Nephron progenitor cell (in vitro differentiated cells): ENCODE measurements at places on chromosomes 11 and 22.

GRCh38 chr11:128961645-128962044 lies 19.0 kb upstream of the TP53AIP1 start:
- peaks cover 7% of the 10 kb centered on the region for H3K27me3 ChIP-seq
- no peaks in the 10 kb centered on the region for H3K36me3 ChIP-seq
- peaks cover 16% of the 10 kb centered on the region for H3K4me1 ChIP-seq
- no peak overlapping the region for H3K27ac ChIP-seq
- DNase-seq, result no peak

DNA sequence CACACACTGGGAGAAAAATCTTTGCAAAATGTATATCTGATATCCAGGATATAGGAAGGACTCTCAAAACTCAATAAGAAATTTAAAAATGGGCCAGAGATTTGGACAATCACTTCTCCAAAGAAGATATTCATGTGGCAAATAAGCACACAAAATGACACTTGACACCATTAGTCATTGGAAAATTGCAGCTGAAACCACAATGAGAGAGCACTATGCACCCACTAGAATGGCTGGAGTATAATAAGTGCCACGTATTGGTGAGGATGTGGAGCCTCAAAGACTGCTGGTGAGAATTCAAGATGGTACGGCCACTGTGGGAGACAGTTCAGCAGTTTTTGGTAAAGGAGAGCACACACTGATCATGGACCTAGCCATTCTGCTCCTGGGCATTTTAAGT lies 12.8 kb upstream of the OSBPL5 start:
- H3K27ac ChIP-seq, result no peak overlapping the region
- peaks cover 10% of the 10 kb centered on the region for H3K27me3 ChIP-seq
- H3K36me3 ChIP-seq, result no peaks in the 10 kb centered on the region
- no peaks in the 10 kb centered on the region for H3K4me1 ChIP-seq

DNA sequence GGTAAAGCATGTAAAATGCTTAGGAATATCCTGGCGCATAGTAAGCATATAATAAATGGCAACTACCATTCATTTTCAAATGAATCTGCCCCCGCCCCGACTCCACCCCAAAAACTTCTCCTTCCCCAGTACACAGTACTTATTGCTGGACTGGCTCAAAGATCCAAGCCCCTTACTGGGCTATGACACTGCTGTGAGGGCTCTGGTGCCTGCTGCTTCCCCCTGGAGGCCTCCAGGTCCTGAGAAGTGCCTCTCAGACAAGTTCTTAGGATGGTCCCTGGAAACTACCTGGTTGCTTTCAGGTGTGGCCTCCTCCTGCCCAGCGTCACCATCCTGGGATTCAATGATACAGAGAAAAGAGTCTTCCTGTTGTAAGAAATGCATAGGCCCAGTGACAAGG lies 190.6 kb upstream of the NTM start:
- H3K4me3 ChIP-seq, result no peak overlapping the region
- DNase-seq, result no peak
- no peak overlapping the region for H3K27ac ChIP-seq
- H3K4me1 ChIP-seq, result peaks cover 6% of the 10 kb centered on the region
- H3K27me3 ChIP-seq, result peaks cover 12% of the 10 kb centered on the region

- peaks cover 43% of the 10 kb centered on the region for H3K27me3 ChIP-seq
- H3K27ac ChIP-seq, result peak overlapping the region; percentile 32
- no peak overlapping the region for H3K4me3 ChIP-seq
- no peak for DNase-seq
- H3K4me1 ChIP-seq, result peaks cover 13% of the 10 kb centered on the region
These were observed 11.5 kb downstream of the RTL6 start for GRCh38 chr22:44486538-44486937.

GRCh38 chr11:112304914-112305313 lies 44.3 kb upstream of the PLET1 start:
- no peak overlapping the region for H3K27ac ChIP-seq
- peaks cover 12% of the 10 kb centered on the region for H3K27me3 ChIP-seq
- DNase-seq, result no peak
